Activated gamma-delta T cell treated with anti-CD3 and anti-CD28 coated beads, Interleukin-2, amount 50 U/mL, for 16 hours (primary cell): ENCODE measurements at places on chromosomes 12 and 14.

DNA sequence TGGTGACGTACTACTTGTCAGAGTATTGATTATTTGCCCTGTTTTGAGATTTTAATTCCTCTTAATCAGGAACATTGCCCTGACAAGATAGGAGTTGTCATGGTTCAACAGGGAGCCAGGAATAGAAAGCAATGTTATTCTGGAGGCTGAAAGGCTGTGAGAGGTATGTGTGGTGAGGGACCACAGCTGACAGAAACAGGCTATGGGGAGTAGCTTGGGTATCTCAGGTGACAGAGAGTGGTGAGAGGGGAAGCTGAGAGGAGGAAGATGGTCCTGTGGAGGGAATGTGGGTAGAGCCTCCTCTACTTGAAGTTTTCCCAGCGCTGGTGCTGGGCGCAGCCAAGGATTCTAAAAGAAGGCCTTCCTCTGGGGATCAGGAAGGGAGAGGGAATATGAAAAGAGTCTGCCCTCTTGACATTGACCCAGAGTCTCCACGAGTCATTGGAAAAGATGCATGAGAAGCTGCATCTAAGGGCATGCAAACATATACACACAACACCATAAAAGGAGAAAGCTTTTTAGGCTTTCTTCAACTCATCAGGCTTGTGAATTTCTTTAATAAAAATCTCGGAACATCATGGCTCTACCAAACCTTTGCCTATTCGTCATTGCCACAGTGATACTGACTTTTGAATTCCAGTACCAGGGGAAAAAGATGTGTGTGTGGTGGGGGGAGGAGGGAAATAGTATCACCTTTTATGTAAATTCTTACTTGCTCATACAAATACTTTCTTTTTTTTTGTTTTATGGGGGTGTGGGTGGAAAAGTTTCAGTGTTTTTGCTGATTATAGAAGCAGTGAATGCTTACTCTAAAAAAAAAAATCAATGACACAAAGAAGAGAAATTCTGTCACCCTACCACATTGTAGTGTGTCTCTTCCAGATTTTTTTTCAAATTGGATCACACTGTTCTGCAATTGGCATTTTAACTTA is 39.9 kb upstream of the DHRS7 start:
- DNase-seq, result no peak

- DNase-seq, result no peak
Measured at GRCh38 chr12:87779016-87779415, 250.2 kb downstream of the C12orf50 start.

DNA sequence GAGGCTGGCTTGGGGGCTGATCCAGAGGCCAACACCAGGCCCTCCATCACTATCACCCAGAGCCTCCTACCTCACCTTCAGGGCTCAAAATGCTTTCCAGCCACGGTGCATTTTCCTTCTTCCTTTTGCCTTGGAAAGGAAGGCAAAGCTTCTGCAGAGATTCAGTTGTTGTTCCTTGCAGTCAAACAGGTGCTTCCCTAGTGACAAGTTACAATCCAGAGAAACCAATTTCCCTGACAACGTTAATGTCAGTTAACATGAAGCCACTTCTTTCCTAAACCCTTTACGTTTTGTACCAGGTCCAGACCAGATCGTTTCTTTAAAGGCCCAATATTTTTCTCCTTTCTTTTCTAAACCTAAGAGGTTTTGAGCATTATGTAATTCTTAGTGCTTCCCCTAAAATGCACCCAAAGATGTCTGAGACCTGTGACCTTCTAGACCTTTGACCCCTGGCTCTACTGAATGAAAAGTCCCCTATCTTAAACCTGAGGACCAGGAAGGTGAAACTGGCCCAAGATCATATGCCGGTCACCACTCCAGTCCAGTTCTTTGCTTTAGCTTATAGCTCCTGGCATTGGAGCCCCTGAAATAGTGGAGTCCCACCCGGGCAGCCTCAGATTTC is 211.5 kb downstream of the SLC41A2 start:
- no peak for DNase-seq

DNA sequence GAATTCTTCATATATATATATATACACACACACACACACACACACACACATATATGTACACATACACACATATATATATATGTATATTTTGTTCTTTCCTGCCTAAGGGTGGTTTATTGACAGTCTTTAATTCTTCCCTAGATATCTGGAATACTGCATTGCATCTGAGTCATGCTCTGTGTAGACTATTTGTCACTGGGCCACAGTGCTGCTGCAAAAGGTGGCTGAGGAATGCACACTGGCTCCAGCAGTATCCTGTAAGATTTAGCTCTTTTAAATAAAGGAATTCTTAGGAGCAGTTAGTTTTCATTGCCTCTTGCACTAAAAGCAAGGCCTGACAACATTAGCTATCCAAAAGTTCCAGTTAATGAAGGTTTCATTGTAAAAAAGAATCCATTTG is 200.9 kb downstream of the APAF1 start:
- no peak for DNase-seq

- no peak for DNase-seq
Measured at GRCh38 chr14:71242237-71242748, 335.0 kb downstream of the PCNX1 start.

- DNase-seq, result no peak
Measured at GRCh38 chr12:108254517-108255251, 84.4 kb downstream of the CMKLR1 start.

- DNase-seq, result no peak
Measured at GRCh38 chr12:4435537-4435936, 10.1 kb downstream of the FGF6 start.
